ENCODE measurements at places on chromosomes 4 and X.
A peak's percentile ranks its signal among the peaks of the same experiment; 100 is the strongest.

GRCh38 chrX:39891781-39892180, 206.0 kb downstream of the BCOR start:
- H3K4me3 ChIP-seq, result no peak overlapping the region
- peaks cover 6% of the 10 kb centered on the region for H3K27me3 ChIP-seq
- DNase-seq, result no peak

DNA sequence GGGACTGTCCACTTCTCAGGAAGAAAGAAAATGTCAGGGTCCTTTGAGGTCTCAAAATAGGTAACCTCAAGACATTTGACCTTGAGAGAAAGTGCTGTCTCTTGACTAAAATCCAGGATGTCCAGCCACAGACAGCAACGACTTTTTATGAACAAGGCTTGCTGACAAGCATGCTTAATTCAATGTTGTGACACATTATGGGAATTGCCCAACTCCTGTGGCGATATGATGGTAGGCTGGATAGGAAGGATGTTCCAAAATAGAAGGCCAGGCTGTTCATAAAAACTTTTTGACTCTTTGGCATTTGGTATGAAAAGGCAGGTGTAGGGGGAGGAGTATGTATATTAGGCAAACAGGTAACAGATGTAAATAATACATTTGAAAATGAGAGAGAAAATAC, 50.8 kb upstream of the EDNRA start:
- no peaks in the 10 kb centered on the region for H3K4me1 ChIP-seq
- no peaks in the 10 kb centered on the region for H3K27me3 ChIP-seq
- no peak overlapping the region for H3K4me3 ChIP-seq
- H3K27ac ChIP-seq, result no peak overlapping the region
- no peaks in the 10 kb centered on the region for H3K36me3 ChIP-seq

DNA sequence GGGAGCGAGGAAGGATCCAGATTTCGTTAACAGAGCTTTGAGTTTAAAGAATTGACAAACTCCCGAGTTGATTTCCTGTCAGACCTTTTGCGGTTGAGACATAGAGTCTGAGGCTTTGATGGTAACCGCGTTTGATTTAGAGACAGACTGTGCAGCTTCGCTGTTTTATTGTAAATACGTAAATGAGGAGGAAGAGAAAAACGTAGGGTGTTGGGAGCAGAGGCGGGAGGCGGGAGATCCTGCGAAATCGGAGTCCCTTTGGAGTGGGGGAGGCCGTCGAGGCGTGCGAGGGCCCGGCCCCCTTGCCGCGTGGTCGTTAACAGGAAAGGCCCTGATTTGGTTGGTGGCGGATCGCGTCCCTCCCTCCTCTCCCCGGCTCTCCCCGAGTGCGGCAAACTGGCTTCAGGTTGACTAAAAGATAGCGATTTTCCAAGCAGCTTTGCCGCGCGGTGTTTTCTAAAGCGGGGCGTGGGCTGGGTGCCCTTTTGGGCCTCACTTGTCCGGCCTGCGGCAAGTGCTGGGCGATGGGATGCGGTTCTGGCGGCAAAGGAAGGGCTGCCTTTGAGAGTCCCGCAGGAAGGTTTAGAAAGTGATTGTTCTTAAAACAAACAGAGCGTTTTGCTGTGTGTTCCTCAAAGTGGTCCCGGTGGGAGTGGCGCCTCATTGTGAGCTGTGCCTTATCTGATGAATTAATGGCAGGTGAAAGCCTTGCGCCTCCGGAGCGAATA, 857 bp downstream of the SCML1 start:
- peak; percentile 55 for DNase-seq
- no peaks in the 10 kb centered on the region for H3K27me3 ChIP-seq
- peak overlapping the region; percentile 80 for H3K27ac ChIP-seq
- peaks cover 38% of the 10 kb centered on the region for H3K4me1 ChIP-seq

- H3K4me3 ChIP-seq, result no peak overlapping the region
- no peaks in the 10 kb centered on the region for H3K27me3 ChIP-seq
Observed at GRCh38 chr4:138310991-138311390, 68.8 kb upstream of the SLC7A11 start.

DNA sequence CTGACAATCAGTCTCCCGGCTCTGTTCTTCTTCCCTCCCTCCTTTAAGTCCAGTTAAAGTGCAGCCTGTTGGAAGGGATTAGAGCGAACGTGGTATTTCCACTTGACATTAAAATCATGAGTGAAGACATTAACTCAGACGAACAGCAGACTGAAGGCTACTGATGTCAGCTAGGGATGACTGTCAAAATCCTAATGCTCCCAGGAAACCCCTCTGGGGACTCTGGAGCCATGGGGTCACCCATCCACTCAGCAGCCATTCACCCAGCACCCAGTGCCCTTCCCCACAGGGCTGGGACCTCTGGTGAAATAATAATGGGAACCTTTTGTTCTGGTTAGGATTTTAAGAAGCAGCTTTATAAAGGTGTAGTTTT, 113.9 kb downstream of the DRD5 start:
- peaks cover 4% of the 10 kb centered on the region for H3K27me3 ChIP-seq
- no peaks in the 10 kb centered on the region for H3K36me3 ChIP-seq
- H3K4me1 ChIP-seq, result no peaks in the 10 kb centered on the region
- no peak overlapping the region for H3K27ac ChIP-seq
- no peak overlapping the region for H3K4me3 ChIP-seq

DNA sequence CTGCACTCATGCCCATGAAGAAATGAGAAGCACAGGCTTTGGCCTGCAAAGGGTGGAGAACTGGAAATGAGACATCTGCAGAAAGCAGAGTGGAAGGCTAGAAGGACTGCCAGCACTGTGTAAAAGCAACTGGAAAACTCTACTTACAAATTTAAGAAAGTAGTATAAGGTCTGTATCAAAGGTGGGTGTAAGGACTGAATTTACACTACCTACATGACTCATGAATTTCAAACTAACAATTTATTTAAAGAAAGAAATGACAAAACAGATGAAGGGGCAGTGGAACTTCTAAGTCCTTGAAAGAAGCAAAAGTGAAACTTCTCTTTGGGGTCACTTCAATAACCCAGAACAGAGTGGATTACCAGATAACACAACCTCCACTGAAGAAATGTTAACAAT, 71.2 kb downstream of the SLC10A7 start:
- H3K27me3 ChIP-seq, result no peaks in the 10 kb centered on the region
- peak overlapping the region; percentile 85 for H3K27ac ChIP-seq
- peaks cover 32% of the 10 kb centered on the region for H3K4me1 ChIP-seq
- DNase-seq, result peak; percentile 17

DNA sequence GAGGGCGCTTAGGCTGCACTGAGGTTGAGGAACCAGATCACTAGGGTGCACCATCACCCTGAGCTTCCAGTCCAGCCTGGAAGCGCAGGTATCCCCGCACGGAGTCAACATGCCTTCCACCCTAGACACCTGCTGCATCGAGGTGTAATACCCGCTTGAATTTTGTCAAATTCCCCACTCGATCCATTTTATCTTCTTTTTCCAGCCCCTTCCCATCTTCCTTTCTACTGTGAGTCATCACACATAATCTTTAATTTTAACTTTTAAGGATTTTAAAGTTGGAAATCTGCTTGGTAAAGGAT, 821 bp downstream of the PLK4 start:
- H3K4me1 ChIP-seq, result peaks cover 11% of the 10 kb centered on the region
- H3K36me3 ChIP-seq, result peaks cover 37% of the 10 kb centered on the region
- peak overlapping the region; percentile 98 for H3K27ac ChIP-seq
- no peaks in the 10 kb centered on the region for H3K27me3 ChIP-seq
- peak overlapping the region; percentile 98 for H3K4me3 ChIP-seq
- DNase-seq, result no peak

DNA sequence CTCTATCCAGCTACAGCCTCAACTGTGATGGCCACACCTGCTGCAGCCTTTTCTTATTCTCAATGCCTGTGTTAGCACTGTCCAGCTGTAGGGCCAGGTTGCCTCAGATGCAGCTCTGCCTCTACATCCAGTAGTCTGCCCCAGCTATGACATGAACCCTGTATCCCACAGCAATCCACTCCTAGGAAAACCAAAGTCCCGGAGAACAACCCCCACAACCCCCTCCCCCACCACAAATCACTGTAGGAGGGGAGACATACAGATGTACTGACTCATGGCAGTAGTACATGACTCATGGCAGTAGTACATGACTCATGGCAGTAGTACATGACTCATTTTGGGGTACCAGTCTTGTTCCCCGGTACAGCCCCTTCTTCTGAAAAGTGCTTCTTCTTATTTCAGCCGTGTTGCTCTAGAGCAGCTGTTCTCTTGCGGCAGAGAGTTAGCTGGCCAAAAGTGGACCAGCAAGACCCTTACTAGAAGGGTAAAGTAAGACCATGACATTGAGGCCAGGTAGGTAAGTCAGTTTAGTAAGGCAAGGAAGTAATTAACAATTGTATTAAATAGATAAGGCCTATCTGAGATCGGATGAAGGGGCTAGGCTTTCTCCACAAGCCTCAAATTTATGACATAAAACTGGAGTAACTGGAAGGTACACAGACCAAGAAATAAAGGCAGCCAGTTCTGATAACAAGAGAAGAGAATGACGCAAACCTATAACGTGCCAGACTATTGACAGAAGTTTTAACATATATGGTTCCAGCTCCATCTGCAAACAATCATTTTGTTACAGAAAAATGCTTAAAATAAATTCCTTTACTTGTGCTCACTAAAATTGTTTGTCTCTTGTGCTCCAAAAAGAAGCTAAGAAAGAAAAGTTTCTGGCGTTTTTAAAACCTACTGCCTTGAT, 221.4 kb downstream of the TACR3 start:
- H3K36me3 ChIP-seq, result no peaks in the 10 kb centered on the region
- peaks cover 4% of the 10 kb centered on the region for H3K4me1 ChIP-seq
- H3K4me3 ChIP-seq, result no peak overlapping the region

DNA sequence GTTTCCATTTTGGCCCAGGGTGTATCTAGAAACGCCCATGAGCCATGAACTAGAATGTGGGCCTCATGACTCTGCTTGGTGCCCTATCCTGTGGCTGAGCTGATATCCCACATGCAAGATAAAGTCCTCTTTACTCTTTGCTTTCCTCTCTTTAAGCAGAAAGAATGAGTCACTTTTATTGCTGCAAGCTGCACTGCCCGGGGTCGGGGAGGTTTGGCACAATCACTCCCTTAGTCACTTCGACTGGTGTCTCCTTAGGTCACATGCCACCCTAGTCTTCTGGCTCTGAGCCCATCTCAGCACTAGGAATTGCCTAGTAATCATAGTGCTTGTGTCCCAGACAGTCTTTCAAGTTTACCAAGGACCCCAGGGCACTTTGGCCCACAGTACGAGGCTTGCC, 75.1 kb upstream of the CXorf66 start:
- no peaks in the 10 kb centered on the region for H3K36me3 ChIP-seq
- DNase-seq, result no peak
- no peaks in the 10 kb centered on the region for H3K4me1 ChIP-seq
- no peak overlapping the region for H3K4me3 ChIP-seq

All from activated CD8-positive, alpha-beta T cell treated with anti-CD3 and anti-CD28 coated beads for 36 hours (primary cell).